ENCODE measurements at places on chromosomes 5 and 9.

- no peak for DNase-seq
Observed at GRCh38 chr5:121962347-121962670, 534 bp downstream of the SRFBP1 start.

GRCh38 chr9:133576875-133577736 lies 32.1 kb downstream of the FAM163B start:
- no peak for DNase-seq

DNA sequence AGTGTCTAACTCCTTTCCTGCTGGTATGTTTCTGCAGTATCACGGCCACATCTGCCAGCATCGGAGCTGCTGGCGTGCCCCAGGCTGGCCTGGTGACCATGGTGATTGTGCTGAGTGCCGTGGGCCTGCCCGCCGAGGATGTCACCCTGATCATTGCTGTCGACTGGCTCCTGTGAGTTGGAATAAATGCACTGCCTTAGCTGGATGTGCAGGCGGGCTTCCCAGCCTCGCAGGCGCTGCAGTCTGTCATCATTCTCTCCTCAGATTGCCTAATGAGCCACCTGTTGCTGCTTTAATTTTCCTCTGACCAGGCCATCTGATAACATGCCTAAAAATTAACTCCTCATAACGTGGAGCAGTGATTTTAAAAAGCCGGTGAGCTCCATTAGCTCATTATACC lies 79.1 kb upstream of the PLPP6 start:
- DNase-seq: no peak

GRCh38 chr5:174086751-174087150 lies 41.2 kb downstream of the NSG2 start:
- DNase-seq: no peak

GRCh38 chr5:138663561-138663960 lies 88.4 kb upstream of the HSPA9 start:
- no peak for DNase-seq

DNA sequence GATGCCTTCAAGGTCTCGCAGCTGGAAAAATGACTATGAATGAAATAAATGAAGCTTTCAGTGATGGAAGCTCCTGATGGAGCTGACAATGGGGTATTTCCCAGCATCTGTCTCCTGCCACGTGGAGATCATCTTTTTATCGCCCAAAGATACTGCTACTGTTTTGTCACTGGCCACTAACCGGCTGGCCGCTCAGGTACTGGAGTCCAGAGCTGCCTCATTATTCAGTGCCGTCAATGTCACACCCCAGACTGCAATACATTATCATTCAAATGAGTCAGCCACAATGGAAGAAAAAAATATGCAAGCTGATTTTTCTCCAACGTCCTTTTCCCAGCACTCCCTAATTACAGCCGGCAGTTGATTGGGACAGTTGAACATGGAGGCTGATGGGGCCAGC lies 280.4 kb downstream of the ZSWIM6 start:
- no peak for DNase-seq

GRCh38 chr9:3898461-3899218 lies 372.8 kb upstream of the RFX3 start:
- no peak for DNase-seq

- no peak for DNase-seq
Observed at GRCh38 chr9:128703616-128704355, 1.5 kb downstream of the PKN3 start.

- no peak for DNase-seq
Observed at GRCh38 chr5:1226231-1226630, 1.1 kb downstream of the SLC6A18 start.

DNA sequence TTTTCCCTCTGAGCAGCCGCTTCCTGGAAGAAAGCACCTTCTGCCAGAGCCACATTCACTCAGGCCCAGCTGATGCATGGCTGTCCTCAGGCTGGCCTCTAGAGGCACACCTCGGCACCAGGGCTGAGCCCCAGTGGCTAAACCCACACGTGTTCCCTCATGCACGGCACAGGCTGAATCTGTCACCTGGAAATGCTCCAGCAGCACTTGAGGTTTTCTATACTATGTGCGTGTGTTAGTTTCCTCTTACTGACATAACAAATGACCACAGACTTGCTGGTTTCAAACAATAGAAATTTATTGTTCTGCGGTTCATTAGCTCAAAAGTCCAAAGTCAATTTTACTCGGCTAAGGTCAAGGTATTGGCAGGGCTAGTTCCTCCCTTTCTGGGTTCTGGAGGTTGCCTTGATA lies 141.4 kb downstream of the LRRC70 start:
- DNase-seq: peak; percentile 24

- peak; percentile 33 for DNase-seq
Observed at GRCh38 chr9:36486329-36486932, 86.3 kb upstream of the MELK start.

- no peak for DNase-seq
Observed at GRCh38 chr5:111779922-111780292, 22.9 kb upstream of the NREP start.

DNA sequence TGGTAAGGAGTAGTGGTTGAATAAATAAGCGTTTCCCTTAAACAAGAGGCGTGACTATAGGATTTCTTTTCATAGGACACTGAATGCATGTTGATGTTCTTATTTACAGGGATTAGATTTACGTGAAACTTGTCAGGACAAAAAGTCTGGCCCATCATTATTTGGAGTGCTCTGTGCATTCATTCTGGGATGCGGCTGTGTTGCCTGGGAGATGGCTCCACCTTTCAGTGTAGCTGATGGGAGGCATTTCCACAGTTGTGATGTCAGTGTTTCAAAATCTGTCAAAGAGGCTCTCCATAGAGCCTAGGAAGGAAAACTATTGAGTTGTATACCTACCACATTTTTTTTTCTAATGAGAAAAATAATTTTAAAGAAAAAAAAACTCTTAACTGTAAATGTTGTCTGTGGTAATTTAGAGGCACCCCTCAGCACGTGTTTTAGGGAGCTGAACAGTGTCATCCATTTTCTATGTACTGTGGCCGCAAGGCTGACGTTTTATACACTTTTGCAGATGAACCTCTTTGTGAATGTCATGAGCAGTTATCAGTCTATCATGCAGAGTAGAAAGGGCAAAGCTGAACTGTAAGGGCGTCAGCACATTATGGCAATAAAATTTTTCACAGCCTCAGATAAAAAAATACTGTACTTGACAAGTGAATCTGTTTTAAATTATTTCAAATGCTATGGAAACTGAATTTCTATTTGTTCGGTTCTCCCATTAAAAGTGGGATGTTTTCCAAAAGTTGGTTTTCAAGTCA lies 202.7 kb downstream of the PBX3 start:
- no peak for DNase-seq

DNA sequence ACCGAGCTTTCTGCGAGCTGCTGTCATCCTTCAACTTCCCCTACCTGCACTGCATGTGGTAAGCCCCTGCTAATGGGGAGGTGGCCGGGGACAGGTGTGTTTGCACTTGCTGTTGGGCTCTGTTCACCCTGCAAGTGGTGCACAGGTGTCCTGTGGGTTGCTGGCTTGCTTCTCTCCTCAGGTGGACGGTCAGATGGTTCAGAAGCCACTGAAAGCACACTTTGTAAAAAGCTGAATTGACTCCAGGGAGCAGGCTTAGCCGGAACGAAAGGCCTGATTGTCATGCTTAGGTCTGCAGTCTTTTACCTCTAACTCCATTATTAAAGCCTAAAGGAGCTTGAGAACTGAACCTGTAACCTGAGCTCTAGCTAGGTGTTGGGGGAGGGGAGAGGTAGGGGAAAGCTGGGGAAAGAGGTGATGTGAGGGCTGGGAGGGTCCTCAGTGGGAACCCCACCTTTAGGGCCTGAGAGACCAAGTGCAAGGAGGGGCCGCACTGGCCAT lies 37.6 kb downstream of the ACER2 start:
- no peak for DNase-seq

DNA sequence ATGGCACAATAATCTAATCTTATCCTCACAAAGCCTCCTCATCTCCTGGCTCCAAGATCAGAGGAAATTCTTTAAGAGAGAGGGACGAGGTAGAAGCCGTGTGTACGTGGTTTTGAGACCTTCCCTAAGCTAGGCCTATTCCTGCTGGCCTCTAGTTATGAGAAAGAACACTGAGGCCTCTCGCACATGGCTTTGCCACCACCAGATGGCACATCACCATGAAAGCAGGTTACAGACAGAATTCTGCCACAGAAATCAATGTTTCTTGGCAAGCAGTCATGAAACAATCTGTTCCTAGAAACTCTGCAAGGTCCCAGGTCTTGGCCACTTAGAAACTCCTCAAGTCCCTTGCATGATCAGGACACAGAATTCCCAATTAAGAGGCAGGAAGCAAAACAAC lies 268.2 kb upstream of the TAS2R1 start:
- no peak for DNase-seq

- no peak for DNase-seq
Observed at GRCh38 chr9:79489261-79490000, 82.3 kb upstream of the TLE4 start.

DNA sequence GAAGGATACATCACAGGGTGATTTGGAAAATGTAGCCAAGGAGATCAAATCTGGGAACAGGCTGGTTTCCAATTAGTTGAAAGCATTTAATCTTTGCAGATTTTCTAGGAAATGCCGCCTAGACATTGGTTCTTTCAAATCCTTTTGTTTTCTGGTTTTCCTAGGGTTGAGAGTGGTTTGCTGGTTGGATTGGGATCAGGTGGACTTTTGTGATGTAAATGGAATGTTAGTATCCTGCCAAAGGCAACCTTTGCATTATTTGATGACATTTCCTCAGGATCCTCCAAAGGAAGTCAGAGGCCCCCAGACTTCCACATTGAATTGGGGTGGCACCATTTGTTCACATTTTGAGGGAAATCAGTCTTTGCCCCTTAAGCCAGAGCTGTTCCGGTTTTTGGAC lies 245.5 kb upstream of the RPS23 start:
- no peak for DNase-seq

DNA sequence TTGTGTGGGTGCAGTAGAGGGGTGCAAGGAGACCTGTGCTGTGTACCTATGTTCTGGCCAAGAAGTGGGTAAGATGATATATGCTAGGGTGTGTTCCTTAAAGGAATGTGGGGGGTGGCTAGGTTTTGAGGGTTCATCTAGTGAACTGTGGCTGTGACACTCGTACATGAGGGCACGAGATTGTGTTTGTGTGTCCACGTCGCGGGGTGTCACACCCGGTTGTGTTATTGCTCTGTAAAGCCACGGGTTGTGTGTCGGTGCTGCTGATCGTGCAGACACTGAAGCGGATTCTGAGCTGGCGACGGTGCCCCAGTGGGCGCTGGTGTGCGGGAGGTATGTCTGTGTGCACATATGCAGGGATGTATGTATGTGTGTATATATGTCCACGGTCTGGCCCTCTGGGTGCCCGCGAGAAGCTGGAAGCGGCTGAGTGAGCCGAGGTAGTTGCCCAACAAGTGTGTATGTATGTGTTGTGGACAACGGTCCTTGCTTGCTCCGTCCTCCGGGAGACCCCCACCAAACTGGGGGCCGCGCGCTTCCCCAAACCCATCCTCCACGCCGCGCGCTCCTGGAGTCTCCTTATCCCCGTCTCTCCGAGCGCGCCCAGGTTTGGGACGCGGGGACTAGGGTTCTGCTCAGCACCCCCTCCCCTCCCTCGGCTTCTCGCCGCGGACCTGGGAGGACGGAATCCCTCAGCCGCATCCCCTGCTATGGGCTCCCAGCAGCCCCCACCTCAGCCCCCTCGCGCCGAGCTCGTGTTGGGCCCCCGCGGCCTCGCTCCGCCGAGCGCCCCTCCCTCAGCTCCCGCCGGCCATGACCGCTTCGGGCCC lies 639 bp downstream of the PCDH1 start:
- peak; percentile 26 for DNase-seq

DNA sequence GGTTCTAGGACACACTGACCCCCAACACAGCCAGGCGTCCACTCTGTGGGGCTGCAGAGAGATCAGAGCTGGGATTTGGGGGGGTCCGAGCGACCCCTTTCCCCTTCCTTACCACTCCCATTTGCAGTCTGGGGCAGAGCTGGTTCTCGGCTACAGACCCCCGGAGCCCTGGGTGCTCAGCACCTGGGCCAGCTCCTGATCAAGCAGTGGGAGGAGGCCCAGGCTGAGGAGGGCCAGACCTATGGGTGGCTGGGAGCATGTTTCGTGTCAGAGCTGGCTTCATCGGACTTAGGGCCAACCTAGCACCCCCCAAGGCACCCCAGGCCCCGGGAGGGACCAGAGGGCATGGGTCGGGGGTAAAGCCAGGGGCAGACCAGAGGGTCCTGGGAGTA lies 7.6 kb downstream of the GRIN1 start:
- DNase-seq: no peak

DNA sequence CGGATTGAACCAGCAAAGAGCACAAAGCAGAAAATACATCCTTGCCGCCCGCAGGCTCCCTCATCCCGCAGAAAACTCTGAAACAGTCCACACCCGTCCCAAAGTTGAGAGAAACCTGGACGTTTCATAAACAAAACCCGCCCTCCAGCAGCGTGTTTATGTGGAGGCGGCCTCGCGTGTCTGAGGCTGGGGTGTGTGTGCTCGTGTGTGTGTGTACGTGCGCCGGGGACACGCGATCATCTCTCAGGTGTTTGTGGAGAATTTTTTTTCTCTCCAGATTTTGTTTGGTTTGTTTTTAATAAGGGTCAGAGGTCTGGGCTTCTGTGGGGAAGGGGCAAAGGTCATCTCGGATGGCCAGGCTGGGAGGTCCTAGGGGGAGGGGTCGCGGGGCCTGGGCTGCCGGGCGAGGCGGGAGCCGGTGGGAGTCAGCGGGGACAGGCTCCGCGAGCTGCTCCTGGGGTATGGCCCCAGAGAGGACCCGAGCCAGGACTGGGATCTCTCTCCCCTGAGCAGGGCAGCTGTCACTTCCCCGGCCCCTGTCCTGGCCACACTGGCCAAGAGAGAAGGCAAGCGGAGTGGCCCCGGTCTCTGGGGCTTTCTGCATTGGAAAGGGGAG lies 206.4 kb downstream of the C9orf50 start:
- peak; percentile 51 for DNase-seq

DNA sequence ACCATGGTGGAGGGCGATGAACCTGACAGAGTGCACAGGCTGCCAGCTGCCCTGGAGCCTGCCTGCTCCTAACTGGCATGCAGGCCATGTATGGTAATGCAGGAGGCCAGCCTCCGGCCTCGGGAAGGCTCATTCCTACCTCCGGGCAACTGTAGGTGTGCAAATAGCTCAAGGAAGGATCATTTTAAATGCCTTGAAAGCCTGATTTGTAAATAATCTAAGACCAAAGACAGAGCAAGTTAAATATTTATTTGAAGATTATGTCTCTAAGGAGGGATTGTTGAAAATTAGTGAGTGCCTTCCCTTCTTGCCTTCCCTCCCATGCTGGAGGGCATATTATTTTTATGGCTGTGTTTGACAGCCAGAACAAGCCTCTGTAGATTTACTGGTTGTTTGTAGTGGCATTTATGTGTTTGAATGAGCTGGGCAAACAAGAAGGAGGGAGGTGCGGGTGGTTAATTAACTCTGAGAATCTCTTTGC lies 285.7 kb upstream of the TUT7 start:
- no peak for DNase-seq
